Testis (tissue), 5 donors: ENCODE measurements at places on chromosomes 2 and 18. TPM values are rescaled to one million over a fixed set of nuclear protein-coding genes. Genes with fewer than 3 reads are reported as not detected.

DNA sequence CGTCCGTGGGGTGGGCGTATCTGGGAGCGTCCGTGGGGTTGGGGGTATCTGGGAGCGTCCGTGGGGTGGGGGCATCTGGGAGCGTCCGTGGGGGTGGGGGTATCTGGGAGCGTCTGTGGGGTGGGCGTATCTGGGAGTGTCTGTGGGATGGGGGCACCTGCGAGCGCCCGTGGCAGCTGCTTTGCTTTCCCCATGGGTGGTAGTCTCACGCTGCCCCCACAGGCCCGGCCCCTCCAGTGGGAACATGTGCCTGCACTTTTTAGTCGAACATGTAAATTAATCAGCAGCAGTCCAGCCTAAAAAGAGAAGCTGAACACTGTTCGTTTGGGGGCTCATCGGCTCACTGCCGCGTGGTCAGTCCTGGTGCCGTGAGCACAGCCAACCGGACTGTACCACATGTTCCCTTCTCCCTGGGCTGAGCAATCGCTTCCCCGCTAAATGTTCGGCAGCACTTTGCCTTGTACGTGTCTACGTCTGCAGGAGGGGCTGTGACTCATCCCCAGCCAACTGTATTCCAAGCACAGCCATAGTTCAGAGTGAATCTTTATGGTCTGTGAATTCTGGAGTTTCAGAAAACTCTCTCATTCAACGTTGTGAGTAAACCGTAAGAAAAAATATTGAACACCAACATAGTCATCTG is 271.5 kb downstream of the AGAP1 start:
- H3K27ac ChIP-seq: no peak overlapping the region
- no peak for DNase-seq
- H3K4me1 ChIP-seq: no peaks in the 10 kb centered on the region
- H3K4me3 ChIP-seq: no peak overlapping the region
- no peaks in the 10 kb centered on the region for H3K36me3 ChIP-seq

GRCh38 chr2:191291471-191291870 is 46.3 kb downstream of the MYO1B start:
- H3K36me3 ChIP-seq: no peaks in the 10 kb centered on the region
- no peak for DNase-seq
- H3K4me3 ChIP-seq: no peak overlapping the region
- H3K4me1 ChIP-seq: no peaks in the 10 kb centered on the region

GRCh38 chr2:119387381-119388129 is 20.8 kb downstream of the DBI start:
- H3K36me3 ChIP-seq: no peaks in the 10 kb centered on the region
- H3K27ac ChIP-seq: no peak overlapping the region
- no peaks in the 10 kb centered on the region for H3K27me3 ChIP-seq
- H3K4me3 ChIP-seq: no peak overlapping the region
- peak; percentile 42 for DNase-seq

DNA sequence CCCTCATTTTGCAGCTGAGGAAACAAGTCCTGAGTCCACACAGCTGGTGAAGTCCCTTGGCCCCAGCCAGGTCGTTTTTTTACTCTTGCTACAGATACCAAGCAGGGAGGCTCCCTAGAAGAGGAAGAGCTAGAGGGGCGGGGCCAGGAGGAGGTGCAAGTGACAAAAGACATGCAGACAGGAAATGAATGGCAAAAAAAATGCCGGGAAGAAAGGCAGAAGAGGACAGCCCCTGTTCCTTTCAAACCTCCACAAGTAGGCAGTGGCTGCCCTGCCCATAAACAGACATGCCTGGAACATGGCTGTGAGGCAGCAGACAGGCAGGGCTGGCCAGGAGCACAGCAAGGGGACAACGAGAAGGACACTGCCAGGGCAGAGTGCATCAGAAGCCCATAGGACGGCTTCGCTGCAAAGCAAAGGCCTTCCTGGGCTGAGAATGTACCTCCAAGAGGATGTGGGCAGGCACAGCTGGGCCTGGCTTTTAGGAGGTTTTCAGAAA is 108.7 kb downstream of the ZBTB7C start:
- no peak overlapping the region for H3K4me3 ChIP-seq
- H3K27me3 ChIP-seq: no peaks in the 10 kb centered on the region
- H3K27ac ChIP-seq: no peak overlapping the region
- no peaks in the 10 kb centered on the region for H3K4me1 ChIP-seq
- no peaks in the 10 kb centered on the region for H3K36me3 ChIP-seq

DNA sequence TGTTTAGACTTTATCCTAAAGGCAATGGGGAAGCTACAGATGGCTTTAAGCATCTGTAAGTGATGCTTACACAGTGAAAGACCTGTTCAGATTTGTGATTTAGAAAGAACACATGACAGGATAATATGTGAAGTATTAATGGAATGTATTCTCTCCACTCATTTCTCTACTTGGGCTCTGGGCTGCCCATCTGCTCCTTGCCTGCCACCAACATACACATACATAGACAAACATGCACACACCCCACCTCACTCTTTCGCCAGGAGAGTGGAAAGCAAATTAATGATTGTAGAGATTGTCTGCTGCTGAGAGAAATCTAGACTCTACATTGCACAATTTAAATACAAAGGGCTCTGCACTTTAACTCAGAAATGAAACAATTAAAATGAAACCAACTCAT is 61.0 kb upstream of the NFE2L2 start:
- H3K27me3 ChIP-seq: no peaks in the 10 kb centered on the region
- H3K4me3 ChIP-seq: no peak overlapping the region
- H3K4me1 ChIP-seq: no peaks in the 10 kb centered on the region
- no peak overlapping the region for H3K27ac ChIP-seq
- H3K36me3 ChIP-seq: no peaks in the 10 kb centered on the region

DNA sequence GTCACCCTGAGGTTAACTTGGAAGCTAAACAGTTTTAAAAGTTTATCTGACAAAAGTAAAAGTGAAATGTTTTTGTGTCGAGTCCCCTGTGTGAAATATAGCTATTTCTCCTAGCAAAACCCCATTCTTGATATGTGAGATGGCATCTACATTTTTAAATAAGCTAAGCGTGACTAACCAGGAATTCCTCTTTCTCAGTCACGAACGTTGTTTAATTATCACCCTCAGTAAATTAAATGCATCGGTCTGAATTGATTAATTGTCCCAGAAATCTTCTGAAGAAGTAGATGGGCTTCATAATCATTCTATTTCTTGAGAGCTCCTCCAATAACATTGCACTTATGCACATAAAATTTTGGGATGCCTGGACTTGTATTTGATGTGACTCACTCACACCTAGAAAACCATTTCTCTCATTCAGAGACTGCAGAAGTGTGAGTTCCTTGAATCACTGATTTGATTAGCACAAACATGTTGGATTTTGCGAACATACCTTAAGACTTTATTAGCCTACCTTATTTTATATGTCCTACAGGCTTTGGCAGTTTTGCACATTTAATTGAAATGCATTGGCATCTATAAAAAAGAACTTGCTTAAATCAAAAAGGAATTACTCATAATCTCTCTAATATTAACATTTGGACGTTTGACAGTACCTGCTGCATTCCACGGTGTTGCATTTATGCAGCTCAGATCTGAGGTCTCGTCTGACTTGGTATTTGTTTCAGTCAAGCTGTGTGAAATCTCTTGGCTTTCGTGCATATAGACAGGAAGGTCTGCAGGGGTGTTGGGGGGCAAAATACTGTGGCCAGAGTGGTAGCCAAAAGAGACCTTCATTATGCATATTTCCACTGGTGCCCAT is 475.2 kb downstream of the EPHA4 start:
- H3K4me3 ChIP-seq: no peak overlapping the region
- peaks cover 3% of the 10 kb centered on the region for H3K4me1 ChIP-seq
- no peak for DNase-seq
- no peak overlapping the region for H3K27ac ChIP-seq
- no peaks in the 10 kb centered on the region for H3K36me3 ChIP-seq
- no peaks in the 10 kb centered on the region for H3K27me3 ChIP-seq

DNA sequence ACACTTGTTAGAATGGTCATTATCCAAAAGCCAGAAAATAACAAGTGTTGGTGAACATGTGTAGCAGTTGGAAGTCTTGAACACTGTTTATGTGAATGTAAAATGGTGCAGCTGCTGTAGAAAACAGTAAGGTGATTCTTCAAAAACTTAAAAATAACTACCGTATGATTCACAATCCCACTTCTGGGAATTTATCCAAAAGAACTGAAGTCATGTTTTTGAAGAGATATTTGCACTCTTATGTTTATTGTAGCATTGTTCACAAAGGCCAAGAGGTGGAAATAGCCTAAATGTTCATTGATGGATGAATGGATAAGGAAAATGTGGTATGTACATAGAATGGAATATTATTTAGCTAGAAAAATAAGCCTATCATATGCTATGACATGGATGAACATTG is 6.3 kb upstream of the SPP2 start:
- H3K36me3 ChIP-seq: no peaks in the 10 kb centered on the region
- H3K27ac ChIP-seq: no peak overlapping the region
- no peaks in the 10 kb centered on the region for H3K27me3 ChIP-seq
- DNase-seq: no peak
- H3K4me1 ChIP-seq: no peaks in the 10 kb centered on the region

GRCh38 chr18:813172-814071 is 1.4 kb upstream of the YES1 start:
- H3K4me1 ChIP-seq: peaks cover 11% of the 10 kb centered on the region
- H3K27ac ChIP-seq: peak overlapping the region; percentile 93
- H3K27me3 ChIP-seq: no peaks in the 10 kb centered on the region
- DNase-seq: no peak

- no peaks in the 10 kb centered on the region for H3K27me3 ChIP-seq
- H3K36me3 ChIP-seq: no peaks in the 10 kb centered on the region
- H3K4me3 ChIP-seq: no peak overlapping the region
- no peaks in the 10 kb centered on the region for H3K4me1 ChIP-seq
- H3K27ac ChIP-seq: no peak overlapping the region
Observed at GRCh38 chr2:147288131-147288530, 556.7 kb upstream of the ACVR2A start.

DNA sequence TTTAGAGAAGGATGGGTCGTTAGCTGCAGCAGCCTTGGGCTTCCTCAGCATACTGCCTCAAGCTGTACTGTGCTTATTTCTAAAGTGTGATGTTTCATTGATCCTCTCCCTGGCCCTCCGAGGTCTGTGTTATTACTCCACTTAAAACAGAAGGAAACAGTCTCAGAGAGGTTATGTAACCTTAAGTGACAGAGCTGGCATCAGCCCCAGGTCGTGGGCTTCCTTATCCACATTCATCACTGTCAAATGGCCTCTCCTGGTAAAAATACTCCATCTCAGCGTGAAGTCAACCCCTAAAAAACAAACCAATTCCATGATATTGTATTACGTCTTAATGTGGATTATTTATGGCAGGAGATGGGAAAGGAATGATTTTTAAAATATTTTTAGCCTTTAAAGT is 153.3 kb upstream of the NOSTRIN start:
- H3K27ac ChIP-seq: no peak overlapping the region
- H3K27me3 ChIP-seq: no peaks in the 10 kb centered on the region
- H3K4me3 ChIP-seq: no peak overlapping the region
- no peak for DNase-seq

DNA sequence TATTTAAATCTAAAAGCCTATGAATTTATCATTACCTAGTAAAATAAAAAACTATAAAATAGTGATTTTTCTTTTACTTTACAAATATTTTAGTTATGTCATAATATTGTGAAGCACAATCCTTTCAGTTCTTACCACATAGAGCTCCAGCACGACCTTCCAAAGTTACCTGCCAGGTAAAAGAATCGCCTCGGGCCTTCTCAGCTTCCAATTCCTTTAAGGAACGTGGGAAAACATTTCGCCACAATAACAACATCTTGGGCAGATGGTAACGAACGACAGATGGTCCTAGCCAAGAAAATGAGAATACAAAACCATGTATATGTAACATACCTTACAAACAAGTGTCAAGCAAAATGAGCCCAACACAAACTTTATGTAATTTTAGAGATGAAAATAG is 23.7 kb downstream of the HEATR5B start:
- H3K27ac ChIP-seq: no peak overlapping the region
- H3K27me3 ChIP-seq: no peaks in the 10 kb centered on the region
- H3K4me3 ChIP-seq: no peak overlapping the region
- no peaks in the 10 kb centered on the region for H3K36me3 ChIP-seq
- no peak for DNase-seq

GRCh38 chr2:17918789-17919188 is 40.3 kb downstream of the KCNS3 start:
- H3K27me3 ChIP-seq: no peaks in the 10 kb centered on the region
- peaks cover 12% of the 10 kb centered on the region for H3K4me1 ChIP-seq
- H3K4me3 ChIP-seq: no peak overlapping the region
- H3K27ac ChIP-seq: no peak overlapping the region
- DNase-seq: peak; percentile 25
- H3K36me3 ChIP-seq: no peaks in the 10 kb centered on the region

- no peaks in the 10 kb centered on the region for H3K36me3 ChIP-seq
- no peak overlapping the region for H3K27ac ChIP-seq
- DNase-seq: no peak
- no peaks in the 10 kb centered on the region for H3K27me3 ChIP-seq
- H3K4me3 ChIP-seq: no peak overlapping the region
- peaks cover 12% of the 10 kb centered on the region for H3K4me1 ChIP-seq
Observed at GRCh38 chr2:84896567-84896966, 8.9 kb upstream of the TMSB10 start.

- no peak for DNase-seq
- peaks cover 11% of the 10 kb centered on the region for H3K4me1 ChIP-seq
- H3K27me3 ChIP-seq: no peaks in the 10 kb centered on the region
- no peaks in the 10 kb centered on the region for H3K36me3 ChIP-seq
Observed at GRCh38 chr18:12006488-12006840, 25.2 kb downstream of the IMPA2 start.

GRCh38 chr2:69083235-69083748 is 70.3 kb downstream of the ANTXR1 start:
- no peaks in the 10 kb centered on the region for H3K36me3 ChIP-seq
- H3K4me3 ChIP-seq: no peak overlapping the region
- peaks cover 5% of the 10 kb centered on the region for H3K4me1 ChIP-seq
- no peak overlapping the region for H3K27ac ChIP-seq
- DNase-seq: no peak

DNA sequence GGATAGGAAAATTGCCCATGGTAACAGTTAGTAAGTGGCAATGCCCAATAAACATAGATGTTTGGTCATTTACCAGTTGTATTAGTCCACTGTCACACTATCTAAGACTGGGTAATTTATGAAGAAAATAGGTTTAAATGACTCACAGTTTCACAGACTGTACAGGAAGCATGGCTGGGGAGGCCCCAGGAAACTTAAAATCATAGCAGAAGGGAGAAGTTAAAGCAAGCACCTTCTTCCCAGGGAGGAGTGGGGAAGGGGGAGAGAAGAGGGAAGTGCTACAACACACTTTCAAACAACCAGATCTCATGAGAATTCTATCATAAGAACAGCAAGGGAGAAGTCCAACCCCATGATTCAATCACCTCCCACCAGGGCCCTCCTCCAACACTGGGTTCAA is 23.4 kb downstream of the NR4A2 start:
- no peaks in the 10 kb centered on the region for H3K36me3 ChIP-seq
- no peak overlapping the region for H3K27ac ChIP-seq
- no peaks in the 10 kb centered on the region for H3K27me3 ChIP-seq
- DNase-seq: no peak
- no peak overlapping the region for H3K4me3 ChIP-seq

GRCh38 chr2:96209011-96209728 is 543 bp upstream of the STARD7 start:
- H3K4me3 ChIP-seq: peak overlapping the region; percentile 99
- DNase-seq: no peak
- H3K27ac ChIP-seq: peak overlapping the region; percentile 86
- no peaks in the 10 kb centered on the region for H3K36me3 ChIP-seq

GRCh38 chr2:70523996-70524965 is 29.3 kb downstream of the TGFA start:
- no peaks in the 10 kb centered on the region for H3K27me3 ChIP-seq
- no peaks in the 10 kb centered on the region for H3K4me1 ChIP-seq
- no peak for DNase-seq
- no peak overlapping the region for H3K27ac ChIP-seq
- H3K36me3 ChIP-seq: no peaks in the 10 kb centered on the region

HOXD3 gene
- polyA plus RNA-seq: 2.7 TPM

FNDC4 gene
- 35.9 TPM for polyA plus RNA-seq

IL36G gene
- polyA plus RNA-seq: not detected

KCNG3 gene
- 1.2 TPM for polyA plus RNA-seq

ADRA2B gene
- 2.1 TPM for polyA plus RNA-seq

PSMA8 gene
- 36.1 TPM for polyA plus RNA-seq

RNF138 gene
- polyA plus RNA-seq: 295 TPM
